ENCODE measurements at places on chromosomes 13 and 19.

DNA sequence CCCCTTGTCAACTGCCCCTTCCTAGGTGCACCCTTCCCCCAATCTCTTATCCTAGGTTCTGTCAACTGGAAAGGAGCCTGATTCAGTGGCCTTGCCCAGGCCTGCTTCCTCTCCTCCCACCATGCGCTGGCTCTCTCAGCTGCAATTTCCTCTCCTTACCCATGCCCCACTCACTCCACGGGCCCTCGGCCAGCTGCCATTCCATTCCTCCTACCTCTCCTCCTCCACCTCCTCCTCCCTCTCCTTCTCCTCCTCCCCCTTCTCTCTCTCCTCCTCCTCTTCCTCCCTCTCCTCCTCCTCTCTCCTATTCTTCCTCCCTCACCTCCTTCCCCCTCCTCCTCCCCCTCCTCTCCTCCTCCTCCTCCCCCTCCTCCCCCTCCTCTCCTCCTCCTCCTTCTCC, 9.6 kb upstream of the TIMM44 start:
- no peak for DNase-seq

DNA sequence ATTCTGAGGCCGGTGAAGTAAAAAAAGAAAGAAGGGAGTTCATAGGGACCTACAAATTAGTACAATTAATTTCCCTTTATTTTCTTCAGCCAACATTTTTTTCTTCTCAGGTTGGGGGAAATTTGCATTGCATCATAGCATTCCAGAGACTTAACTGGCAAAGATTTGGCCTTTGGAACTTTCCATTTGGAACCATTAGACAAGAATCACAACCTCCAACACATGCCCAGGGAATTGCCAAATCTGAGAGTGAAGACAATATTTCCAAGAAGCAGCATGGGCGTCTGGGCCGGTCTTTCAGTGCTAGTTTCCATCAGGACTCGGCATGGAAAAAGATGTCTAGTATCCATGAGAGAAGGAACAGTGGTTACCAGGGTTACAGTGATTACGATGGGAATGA, 6.4 kb upstream of the ERCC5 start:
- no peak for DNase-seq

DNA sequence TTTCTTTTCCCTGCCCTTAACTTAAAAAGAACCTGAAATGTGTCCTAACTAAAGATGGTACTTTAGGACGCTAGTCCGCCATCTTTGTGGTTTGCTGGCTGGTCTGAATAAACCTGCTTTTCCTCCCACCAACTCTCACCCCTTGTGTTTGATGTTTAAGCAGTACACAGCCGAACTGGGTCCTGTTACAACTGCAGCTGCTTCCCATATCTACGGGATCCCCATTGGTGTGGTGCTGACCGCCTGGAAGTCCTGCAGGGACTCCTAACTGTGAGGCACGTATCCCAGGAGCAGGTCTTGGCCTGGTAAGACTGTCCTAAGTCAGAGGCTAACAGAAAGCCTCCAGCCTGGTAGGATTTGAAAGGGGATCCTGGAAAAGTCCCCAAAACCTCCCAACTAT, 40.9 kb upstream of the VSTM2B start:
- DNase-seq = no peak

DNA sequence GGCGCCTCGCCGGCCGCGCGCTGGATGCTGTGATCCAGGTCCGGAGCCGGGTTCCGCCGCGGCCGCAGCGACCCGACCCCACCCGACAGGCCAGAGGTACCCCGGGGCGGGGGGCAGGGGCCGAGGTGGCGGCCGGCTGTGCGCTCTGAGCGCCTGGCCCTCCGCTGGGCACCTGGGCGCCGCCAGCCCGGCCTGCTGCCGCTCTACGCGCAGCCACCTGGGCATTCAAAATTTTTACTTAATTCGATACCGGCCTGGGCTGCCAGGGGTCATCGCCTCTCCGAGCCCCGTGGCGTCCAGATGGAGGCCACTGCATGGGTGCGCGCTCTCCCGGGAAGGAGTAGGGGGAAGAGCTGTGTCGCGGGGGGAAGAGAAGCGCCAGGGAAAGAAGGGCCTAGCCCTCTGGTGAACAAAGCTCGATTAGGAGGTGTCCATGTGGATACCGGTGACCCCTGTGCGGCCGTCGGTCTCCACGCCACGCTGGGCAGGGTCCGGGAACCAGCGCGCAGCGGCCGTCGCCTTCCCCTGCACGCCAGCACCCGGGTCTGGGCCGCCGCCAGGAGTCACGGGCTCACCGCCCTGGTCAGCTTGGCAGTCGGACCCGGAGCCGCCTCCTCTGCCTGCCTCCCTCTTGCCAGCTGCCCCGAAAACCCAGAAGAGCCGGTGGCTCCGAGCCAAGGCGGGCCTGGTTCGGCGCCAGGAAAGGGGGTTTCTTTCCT, 666 bp downstream of the BIVM start:
- peak; percentile 40 for DNase-seq

DNA sequence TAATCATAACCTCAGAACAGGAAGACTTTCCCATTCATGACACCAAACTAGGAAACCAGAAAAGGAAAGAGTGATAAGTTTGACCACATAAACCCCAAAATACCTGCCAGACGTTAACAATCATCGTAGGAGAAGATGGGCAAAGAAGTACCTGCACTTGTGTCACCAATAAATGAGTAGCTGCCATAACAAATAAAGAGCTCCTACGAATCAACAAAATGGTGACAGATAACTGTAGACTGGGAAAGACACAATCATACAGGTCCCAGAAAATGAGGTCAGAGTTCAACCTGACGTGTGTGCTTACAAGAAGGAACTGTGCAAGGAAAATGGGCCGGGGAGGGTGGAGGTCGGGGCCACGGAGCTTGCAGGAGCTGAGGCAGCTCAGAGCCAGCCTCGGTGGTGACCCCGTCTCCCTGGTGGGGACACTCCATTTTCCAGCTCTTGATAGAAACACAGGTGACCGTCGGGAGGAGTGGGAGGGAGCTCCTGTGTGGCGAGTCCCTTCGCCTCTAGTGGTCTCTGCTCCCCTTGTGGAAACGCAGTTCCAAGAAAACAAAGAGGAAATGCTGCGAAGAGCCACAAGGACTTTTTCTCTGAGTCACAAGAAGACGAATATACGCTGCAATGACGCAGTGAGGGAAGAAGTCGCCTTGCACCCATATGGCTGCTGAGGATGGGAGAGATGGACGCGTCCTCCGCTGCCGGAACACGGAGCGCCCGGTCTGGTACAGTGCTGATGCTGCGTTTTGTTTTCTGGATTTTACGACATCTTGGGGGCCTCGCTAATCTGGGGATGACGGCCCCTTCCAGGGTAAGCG, 9.5 kb downstream of the PIP5K1C start:
- DNase-seq = no peak

DNA sequence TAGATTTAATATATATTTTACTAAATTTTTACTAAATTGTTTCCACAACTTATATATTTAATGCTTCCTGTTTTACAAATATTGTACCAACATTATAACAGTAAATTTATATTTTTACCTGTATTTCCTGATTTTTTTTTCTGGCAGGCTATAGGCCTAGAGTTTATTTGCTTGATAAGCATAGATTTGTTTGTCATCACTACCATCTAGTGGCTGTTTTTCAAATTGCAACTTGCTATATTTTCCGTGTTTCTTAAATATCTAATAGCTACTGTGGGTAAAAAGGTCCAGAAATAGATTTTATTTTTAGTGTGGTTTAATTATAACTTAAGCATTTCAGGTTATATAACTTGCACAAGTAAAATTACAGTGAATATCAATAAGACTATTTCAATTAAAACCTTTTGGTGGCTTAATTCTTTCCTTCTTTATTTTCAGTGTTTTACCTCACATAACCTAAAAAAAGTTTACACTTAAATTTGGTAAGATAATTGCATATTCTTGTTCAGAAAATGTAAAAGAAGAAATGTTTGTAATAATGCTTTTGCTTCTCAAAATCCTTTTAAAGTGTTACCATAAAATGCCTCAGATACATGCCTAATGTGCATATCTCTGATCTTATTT, 60.6 kb downstream of the NDFIP2 start:
- peak; percentile 76 for DNase-seq

All from mesenchymal stem cell (in vitro differentiated cells and primary cell).